ELF-1 (cell line): ENCODE measurements at places on chromosomes 4 and X.

- DNase-seq, result no peak
These were observed 7.0 kb upstream of the TXK start for GRCh38 chr4:48141048-48141447.

- no peak for DNase-seq
These were observed 39.1 kb downstream of the HAND2 start for GRCh38 chr4:173490817-173491528.

DNA sequence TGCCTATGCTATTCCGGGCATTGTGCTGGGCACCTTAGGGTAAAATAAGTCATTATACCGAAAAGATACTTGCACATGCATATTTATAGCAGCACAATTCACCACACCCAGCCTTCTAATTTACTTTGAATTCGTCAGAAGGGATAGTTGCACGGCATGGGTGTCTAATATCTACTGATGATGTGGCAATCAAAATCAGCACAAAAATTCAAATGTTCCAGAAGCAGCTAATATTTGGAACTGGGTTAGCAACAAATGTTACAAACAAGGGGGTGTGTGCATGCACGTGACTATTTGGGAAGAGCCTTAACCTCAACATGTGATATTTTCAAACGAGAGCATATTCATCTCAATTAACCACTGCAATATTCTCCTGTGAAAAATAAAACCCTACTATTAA, 79.7 kb upstream of the PRSS48 start:
- DNase-seq, result no peak

- DNase-seq, result no peak
These were observed 30.7 kb upstream of the ZNF280C start for GRCh38 chrX:130299279-130300009.

- DNase-seq, result no peak
These were observed 814.6 kb upstream of the FRG1 start for GRCh38 chr4:189126040-189126439.

GRCh38 chr4:8756816-8757215, 114.8 kb downstream of the HMX1 start:
- no peak for DNase-seq

GRCh38 chrX:151710457-151710856, 5.4 kb upstream of the FATE1 start:
- DNase-seq, result no peak

GRCh38 chrX:129161108-129161507, 362.2 kb downstream of the SMARCA1 start:
- DNase-seq, result peak; percentile 14

DNA sequence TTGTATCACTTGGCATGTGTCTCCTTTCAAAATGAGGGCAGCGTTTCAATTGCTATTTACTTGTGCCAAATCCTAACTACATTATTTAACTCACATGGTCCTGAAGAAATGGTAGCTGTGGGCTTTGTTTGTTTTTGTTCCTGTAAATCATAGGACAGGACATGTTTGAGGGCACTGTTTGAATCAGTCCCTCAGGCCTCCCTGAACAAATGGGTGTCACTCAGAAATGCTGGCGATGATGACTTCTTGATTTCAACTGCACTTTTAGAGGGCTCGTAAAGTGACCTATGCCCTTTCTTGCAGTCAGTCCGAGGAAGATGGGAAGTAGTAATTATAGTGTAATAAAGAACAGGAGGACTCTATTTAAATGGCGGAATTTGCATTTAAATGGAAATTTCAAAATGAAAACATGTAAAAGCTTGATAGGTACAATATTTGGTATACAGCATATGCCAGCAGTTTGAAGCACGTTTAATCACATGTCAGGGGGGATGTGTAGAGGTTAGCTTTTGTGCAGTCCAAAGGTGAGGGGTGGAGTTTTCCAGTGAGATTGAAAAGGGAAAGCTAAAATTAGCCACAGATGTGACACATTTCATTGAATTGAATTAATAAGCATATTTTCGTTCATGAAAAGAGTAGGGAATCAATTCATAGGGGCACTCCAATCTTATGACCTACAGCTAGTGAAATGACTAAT, 1958.7 kb upstream of the IGFBP7 start:
- DNase-seq, result no peak

- no peak for DNase-seq
These were observed 561.5 kb downstream of the INPP4B start for GRCh38 chr4:142284402-142285221.

DNA sequence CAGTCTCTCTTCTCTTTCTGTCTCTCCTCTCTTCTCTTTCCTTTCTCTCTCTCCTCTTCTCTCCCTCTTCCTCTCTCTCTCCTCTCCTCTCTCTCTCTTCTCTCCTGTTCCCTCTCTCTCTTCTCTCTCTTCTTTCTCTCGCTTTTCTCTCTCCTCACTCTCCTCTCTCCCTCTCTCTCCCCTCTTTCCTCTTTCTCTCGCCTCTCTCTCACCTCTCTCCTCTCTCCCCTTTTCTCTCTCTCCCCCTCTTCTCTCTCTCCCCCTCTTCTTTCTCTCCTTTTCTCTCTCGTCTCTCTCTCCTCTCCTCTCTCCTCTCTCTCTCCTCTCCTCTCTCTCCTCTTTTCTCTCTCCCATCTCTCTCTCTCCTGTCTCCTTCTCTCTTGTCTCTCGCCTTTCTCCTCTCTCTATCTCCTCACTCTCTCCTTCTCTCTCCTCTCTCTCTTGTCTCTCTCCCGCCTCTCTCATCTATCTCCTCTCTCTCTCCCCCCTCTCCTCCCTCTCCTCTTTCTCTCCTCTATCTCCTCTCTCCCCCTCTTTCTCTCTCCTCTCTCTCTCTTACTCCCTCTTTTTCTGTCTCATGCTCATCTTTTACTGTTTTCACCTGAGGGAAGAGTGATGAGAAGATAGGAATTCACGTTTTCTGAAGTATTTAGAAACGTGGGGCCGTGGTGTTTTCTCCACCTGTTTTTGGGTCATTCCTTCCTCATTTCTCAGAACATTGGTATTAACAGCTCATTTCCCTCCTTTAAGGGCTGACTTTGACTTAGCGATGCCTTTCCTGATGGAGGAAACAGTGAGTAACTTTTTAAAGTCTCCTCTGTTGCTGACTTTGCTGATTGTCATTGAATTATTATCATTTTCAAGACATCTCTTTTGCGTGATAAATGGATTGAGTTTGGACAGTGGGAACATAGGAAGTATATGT, 80.6 kb upstream of the CD99 start:
- no peak for DNase-seq

GRCh38 chr4:78057135-78057599, at the start of gene FRAS1:
Gene FRAS1 (plus strand): TSS chr4:78057323. CDS start chr4:78058010, 687 bp downstream.
- peak; percentile 84 for DNase-seq
